Mesothelial cell of epicardium (in vitro differentiated cells): ENCODE measurements at places on chromosomes 3 and 15.
A peak's percentile ranks its signal among the peaks of the same experiment; 100 is the strongest.

GRCh38 chr15:65530318-65531111 lies at the start of gene HACD3:
Gene HACD3 (plus strand): TSS chr15:65530463. CDS start chr15:65530632, 169 bp downstream.
- DNase-seq = peak; percentile 94

DNA sequence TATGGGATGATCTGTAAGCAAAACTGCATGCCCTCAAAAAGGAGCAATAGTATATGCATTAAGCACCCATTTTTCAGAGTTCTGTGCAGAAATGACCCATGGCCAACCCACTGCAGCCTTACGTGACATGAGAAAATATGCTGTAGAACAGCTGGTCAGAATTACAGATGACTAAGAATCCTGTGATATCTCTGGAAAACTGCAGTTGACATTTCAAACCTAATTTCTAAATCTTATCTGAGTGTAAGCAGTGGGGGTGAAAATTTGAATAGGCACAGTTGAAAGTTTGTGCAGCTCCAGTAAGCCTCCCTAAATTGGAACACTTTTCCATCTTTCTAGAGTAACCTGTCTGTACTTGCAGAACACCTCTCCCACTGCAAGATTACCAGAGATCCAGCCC lies 28.7 kb upstream of the COL6A6 start:
- no peak for DNase-seq

DNA sequence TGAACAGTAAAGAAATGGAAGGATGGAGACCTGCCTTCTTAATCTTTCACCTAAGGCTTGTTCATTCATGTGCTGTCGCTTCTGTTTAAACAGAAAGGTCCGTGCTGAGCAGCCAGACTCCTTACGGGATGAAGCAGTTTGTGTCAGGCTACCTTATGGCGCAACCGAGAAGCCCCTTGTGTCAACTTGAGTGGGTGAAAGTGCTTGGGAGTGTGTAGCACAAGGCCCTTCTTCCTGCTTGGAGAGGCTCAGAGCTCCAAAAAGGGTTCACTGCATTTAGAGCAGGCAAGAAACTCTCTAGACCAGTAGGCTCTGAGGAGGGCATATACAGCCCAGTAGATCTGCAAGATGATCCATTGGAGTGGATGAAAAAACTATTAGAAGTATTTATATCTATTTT lies 16.0 kb downstream of the CAPN3 start:
- DNase-seq = no peak

DNA sequence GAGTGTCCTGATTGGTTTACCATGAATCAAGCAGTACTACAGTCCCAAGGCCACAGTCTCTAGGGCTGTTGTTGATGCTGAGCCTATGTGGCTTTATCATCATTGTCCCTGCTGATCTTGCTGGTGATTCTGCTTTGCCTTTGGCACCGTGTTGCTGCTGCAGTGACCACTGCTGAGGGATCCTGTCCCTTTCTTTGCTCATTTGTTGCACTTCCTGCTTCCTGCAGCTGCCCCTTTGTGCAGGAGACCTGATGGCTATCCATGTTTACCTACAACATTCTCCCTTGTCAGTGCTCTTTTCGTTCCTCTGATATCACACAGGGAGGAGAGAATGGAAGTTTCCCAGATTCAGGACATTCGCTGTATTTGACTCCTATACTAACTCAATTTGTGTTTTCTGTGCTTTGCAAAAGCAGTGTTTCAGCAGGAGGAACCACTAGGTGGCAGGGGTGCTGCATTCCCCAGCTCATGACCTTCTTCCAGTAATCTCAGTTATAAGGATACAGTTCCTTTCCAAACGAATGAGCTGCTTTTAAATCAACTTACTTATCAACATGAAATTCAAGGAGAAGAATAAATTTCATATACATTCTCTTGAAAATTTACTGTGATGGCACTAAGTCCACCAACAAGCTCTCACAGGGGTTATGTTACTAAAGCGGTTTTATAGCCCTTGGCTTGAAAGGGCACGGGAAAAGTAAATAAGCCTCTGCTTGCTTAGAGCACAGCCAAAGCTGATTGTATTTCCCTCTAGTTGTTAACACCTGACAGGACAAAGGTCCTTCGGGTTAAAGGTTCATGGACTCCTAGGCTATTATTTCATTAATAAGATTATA lies 9.7 kb upstream of the THUMPD3 start:
- DNase-seq = no peak

- DNase-seq = peak; percentile 74
Measured at GRCh38 chr3:183825456-183826161, at the start of gene MAP6D1. Gene MAP6D1 (minus strand): TSS chr3:183825577. CDS start chr3:183825547, 30 bp downstream.

- DNase-seq = no peak
Measured at GRCh38 chr3:48236531-48236930, 4.4 kb upstream of the ZNF589 start.

DNA sequence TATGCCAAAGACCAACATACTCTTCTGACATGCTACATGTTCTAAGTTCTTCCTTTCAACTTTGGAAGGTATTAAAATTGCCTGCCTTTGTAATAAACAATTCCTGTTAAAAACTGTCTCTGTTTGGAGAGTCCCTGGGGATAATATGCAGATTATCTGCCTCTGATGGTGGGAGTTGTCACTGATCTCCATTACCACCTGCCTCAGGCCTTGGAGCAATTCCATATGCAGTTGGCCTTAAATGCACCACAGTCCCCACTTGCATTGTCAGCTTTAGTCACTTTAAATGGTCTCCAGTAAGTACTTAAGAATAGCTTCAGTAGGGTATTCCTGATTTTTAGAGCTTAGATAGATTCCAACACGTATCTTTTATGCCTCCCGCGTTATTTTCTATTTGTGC lies 121.1 kb upstream of the GOLIM4 start:
- no peak for DNase-seq

GRCh38 chr15:86139828-86140227 lies 60.2 kb downstream of the AGBL1 start:
- DNase-seq = no peak

DNA sequence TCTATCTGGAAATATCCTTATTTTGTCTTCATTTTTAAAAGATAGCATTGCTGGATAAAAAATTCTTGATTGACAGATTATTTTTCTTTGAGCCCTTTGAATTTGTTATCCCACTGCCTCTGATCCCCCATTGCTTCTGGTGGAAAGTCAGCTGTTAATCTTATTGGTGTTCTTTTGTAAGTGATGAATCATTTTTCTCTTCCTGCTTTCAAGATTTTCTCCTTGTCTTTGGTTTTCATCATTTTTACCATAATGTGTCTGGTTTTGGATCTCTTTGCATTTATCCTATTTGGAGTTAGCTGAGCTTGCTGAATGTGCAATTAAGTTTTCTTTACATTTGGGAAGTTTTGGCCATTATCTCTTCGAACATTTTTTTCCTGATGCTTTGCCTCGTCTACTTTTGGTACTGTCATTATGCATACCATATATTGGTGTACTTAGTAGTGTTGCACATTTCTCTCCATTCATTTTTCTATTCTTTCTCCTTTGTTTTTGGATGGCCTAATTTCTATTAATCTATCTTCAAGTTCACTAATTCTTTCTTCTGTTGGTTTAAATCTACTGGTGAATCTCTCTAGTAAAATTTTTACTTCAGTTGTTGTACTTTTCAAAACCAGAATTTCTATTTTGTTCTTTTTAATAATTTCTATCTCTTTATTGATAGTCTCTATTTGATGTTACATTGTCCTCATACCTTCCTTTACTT lies 440.0 kb upstream of the PROK2 start:
- DNase-seq = no peak

- peak; percentile 10 for DNase-seq
Measured at GRCh38 chr15:64961013-64961412, 28.7 kb downstream of the SPG21 start.

DNA sequence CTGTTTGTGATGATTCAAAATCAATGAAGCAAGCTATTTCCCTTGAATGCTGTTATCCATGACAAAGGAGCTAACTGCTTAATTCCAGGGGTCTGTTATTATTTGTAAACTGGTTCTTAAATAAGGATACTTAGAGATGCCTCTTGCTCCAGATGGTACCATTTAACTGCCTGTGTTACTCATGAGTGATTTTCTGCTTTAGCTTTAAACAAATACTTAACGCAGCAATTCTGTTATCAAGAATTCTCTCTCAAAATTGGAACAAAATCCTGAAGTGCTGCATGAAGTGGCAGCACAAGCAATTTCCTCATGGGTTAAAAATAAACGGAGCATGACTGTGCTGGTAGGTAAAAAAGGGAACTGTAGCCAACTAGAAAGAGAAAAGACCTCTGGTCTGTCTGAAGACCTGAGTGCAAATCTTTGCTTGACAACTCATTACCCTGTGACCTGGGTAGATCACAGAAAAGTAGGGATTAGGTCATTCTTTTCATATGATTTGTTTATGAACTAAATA lies 62.5 kb upstream of the GBE1 start:
- no peak for DNase-seq

- DNase-seq = peak; percentile 42
Measured at GRCh38 chr3:109731639-109732473, 394.5 kb upstream of the DPPA4 start.

DNA sequence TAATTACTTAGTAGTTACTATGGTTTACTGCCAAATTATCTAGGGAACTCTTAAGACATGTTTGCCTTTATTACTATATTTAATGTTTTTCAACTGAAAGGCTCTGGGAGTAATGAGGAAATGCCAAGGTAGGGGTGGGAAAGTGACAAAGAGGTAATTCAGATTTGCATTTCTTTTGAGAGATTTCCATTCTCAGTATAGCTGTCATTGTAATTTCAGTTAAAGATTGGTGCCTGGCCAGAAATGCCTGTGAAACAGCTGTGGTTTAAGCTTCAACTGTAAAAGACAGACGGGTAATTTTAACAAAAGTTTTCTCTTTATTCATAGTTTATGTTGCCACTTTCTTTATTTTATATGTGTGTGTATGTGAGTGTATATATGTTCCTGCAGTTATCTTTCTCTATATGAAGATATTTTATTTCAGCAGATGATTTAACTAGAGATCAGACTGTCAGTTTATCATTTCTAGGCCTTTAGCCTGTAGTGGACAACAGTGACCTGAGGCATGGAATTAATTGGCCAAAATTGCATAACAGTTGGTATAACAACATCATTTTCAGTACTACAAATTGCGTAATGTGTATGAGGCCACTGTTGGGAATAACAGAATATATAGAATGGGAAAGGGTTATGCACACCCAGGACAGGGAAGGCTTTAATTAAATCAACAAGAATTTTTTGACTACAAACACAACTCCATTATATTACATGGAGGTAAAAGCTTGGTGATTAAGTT lies 119.0 kb downstream of the BBX start:
- no peak for DNase-seq

GRCh38 chr3:49020330-49021212 lies 1.4 kb upstream of the NDUFAF3 start:
- no peak for DNase-seq

- DNase-seq = no peak
Measured at GRCh38 chr3:27680517-27681246, 41.4 kb downstream of the EOMES start.

- DNase-seq = peak; percentile 67
Measured at GRCh38 chr3:52533623-52534280, at the start of gene NT5DC2. Gene NT5DC2 (minus strand): TSS chr3:52533857. CDS start chr3:52533737, 120 bp downstream.

DNA sequence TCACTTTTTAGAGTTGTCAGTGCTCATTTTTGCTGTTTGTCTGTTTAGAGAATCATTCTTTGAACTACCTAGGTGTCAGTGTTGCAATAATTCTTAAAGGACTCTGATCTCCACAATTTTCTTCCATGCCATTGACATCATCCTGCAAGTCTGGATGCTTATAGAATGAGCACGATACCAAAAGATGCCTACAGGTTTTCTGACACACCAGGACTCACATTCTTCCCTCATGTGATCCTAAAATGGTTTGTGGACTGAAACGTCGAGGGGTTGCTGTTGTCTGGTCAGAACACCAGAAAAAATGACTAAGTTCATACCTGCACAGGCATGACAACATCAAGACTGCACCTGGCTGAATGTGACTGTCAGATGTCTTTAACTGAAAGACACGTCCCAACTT lies 95.9 kb downstream of the SEMA5B start:
- DNase-seq = no peak

DNA sequence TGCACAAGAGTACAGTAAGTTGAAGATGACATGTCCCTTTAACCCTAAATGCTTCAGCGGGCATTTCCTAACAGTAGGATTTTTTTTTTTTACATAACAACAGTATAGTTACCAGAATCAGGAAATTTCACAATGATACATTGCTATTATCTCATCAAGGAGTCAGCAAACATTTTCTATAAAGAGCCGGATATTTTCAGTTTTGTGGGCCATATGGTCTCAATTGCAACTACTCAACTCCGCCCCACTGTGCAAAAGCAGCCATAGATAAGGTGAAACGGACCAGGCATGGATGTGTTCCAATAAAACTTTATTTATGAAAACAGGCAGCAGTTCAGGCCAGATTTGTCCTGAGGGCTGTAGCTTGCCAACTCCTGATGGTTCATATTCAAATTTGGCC lies 130.6 kb downstream of the SMAD6 start:
- no peak for DNase-seq

DNA sequence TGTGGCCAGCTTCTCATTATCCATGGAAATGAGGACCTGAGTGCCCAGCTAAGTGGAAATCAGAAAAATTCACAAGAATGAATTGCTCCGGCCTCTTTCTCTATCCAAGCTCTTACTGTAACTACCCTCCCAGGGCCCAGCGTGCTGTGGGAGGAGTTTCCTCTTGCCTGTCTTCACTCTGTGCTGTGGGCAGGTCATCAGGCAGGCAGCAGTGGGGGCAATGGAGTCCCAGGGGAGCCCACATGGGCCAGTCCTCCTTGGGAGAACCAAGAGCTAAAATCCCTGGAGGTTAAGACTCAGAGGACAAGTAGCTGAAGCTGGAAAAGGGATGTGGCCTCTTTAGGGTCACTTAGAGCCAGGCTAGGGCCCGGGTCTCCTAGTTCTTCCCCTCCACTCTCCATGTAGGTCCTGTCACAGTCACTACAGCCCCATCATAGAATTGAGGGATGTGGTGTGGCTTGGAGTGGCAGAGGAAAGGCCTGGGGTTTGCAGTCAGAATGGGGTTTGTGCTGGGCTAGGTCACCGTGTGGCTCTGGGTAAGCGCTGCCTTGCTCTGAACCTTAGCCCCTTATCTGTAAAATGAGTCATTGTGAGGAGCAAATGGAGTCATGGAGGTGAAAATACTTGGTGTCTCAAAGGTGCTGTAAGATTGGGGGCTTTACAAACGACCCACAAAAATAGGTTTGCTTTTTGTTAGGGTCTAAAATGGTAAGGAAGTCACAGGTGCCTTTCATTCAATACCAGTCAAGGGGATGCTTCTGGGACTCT lies 3.7 kb downstream of the GASK1A start:
- no peak for DNase-seq

- no peak for DNase-seq
Measured at GRCh38 chr3:46717447-46718231, at the start of gene PRSS50. Gene PRSS50 (minus strand): TSS chr3:46717869. CDS start chr3:46717824, 45 bp downstream.

GRCh38 chr3:172321035-172321434 lies 127.2 kb downstream of the GHSR start:
- DNase-seq = no peak
